ENCODE measurements at places on chromosomes 12 and 14. TPM values are rescaled to one million over a fixed set of nuclear protein-coding genes. Genes with fewer than 3 reads are reported as not detected.

KCNC2 gene
- not detected for total RNA-seq

- DNase-seq, result peak; percentile 59
Measured at GRCh38 chr14:37903343-37904191, 304.1 kb upstream of the SSTR1 start.

DNA sequence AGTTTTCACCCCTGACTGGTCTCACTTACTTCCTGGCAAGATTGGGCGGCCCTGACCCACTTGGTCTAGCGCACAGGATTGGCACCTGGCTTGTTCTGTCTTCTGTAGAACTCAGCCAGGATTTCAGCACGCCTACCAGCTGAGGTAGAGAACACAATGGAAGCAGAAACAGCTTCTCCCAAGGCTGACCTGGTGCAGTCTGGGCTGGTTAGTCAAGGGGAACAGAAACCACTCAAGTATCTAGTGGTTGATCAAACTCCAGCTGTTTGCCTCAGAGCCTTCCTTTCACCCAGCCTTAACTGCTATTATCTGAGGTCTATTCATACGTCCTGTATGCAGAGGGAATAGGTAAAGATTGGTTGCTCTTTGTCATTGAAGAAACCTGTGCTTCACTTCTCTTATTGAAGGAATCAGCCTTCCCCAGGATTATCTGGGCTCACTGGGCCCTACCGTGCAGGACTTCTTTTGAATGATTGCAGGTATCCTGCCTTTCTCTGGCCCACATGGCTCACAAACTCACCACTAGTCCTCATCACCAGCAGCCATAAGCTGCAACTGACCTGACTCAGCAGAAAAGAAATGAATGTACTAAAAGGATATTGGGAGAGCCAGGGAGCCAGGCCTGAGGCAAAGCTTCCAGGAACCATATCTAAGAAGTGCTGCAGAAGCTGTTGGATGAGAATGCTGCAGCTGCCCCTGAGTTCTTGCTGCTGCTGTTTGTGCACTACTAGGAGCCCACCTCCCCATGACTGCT lies 2.5 kb upstream of the PLEKHD1 start:
- DNase-seq, result no peak

IL26 gene
- total RNA-seq, result not detected
